Astrocyte of the spinal cord (primary cell): ENCODE measurements at places on chromosomes 6 and 20.

DNA sequence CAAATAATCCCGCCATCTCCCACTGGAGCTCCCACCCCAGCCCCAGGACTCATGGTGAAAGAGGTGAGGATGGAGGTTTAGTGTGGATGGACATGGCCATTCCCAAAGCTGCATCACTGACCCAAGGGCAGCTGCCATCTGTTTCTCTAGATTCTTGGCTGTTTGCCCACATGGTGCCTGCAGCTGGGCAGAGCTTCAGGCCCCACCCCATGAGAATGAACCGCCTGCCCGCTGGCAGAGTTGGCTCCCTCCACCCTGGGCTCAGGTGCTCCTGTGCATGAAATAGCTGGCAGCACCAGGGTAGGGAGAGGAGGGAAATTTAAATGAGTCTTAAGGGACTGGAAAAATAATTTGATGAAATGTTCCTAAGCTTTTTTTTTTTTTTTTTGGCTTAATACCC is 17.4 kb downstream of the SCML4 start:
- DNase-seq: no peak

DNA sequence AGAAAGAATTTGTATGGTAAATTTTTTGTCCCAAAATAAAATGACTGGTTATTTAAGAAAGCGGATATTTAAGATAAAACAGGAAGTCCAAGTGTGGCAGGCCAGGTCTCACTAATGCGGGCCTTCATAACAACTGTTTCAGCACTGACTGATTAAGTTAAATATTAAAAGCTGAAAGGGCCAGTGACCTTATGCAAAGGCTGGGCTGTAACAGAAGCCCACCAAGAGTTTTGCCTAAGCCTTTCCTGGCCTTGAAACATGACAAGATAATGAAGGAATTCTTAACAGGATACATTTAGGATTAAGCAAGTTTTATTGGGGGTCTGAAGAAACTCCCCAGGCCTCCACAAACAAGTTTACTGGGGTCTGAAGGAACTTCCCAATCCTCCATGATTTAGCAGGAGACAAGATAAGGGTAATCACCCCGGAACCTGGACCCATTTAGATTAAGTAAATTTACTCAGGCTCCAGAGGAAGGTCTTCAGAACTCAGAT is 36.3 kb downstream of the ZNF133 start:
- DNase-seq: no peak

DNA sequence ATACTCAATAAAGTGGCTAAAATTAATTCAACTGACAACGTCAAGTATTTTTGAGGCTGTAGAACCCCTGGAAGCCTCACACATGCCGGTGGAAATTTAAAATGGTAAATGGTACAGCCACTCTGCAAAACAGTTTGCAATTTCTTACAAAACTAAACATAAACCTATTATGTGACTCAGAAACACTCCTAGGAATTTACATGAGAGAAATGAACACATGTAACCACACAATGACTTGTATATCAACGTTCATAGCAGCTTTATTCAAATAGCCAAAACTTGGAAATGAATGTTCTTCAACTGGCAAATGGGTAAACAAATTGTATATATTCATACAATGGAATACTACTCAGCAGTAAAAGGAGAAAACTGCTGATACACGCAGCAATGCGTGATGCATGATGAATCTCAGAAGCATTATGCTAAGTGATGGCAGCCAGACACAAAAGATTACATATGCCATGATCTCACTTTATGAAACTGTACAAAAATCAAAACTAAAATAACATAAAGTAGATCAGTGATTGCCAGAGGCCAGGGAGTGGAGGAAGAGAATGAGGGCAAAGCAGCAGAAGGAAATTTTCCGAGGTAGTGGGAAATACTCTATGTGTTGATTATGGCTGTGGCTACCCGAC is 112.5 kb downstream of the FAM50B start:
- DNase-seq: peak; percentile 21

GRCh38 chr6:38524436-38525145 is 115.1 kb downstream of the BTBD9 start:
- no peak for DNase-seq

- DNase-seq: peak; percentile 69
Measured at GRCh38 chr6:132218059-132218696, 183.1 kb downstream of the MOXD1 start.

DNA sequence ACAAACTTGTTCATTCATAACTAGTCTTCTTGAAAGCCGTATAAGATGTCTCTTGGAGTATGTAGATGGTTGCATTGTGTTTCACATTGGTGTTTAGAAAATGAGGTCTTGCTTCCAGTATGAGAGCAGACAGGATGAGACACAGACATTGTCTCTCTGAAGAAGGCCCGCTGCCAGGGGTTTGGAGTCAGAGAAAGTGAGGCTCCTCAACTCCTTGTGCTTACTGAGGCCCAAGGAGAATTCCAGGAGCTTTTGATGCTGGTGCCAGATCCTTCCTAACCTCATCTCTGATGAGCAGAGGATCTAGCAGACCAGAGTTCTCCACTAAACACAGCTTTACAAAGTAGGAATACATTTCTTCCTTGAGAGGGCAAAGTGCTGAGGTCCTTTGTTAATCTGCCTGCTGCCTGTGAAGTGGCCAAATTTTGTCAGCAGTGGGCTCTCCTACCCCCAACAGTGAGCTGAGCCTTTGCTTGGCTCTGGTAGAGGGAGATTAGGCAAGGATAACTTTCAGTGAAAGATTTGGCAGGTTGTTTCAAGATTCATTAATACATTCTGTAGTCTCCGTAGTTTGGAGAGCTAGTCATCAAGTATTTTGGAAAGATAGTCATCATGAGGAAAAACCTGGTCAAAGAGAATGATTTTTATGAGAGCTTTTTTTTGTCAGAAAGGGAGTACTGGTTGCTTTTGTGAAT is 9.7 kb downstream of the MAPRE1 start:
- no peak for DNase-seq

- no peak for DNase-seq
Measured at GRCh38 chr6:150478656-150479545, 110.1 kb downstream of the IYD start.

GRCh38 chr20:61739086-61739831 is 326.4 kb downstream of the TAF4 start:
- DNase-seq: no peak

GRCh38 chr6:70874181-70874913 is 82.5 kb downstream of the B3GAT2 start:
- DNase-seq: no peak

DNA sequence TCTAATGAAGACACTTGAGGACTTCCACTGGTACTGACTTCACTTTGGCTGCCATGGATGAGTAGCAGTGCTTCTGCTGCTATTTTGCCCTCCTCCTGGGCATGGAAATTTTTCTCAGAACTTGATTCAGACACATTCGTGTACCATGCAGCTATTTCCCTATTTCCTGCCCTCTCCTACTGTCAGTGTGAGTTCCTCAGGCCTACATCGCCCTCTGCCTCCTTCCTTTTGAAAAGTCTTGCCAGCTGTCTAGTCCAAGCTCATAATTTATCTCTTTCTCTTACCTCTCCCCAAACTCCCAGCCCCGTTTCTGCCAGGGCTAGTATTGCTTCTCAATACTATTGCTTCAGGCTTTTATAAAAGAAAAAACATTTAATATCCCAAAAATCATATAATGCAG is 470.2 kb downstream of the ADGRB3 start:
- no peak for DNase-seq

DNA sequence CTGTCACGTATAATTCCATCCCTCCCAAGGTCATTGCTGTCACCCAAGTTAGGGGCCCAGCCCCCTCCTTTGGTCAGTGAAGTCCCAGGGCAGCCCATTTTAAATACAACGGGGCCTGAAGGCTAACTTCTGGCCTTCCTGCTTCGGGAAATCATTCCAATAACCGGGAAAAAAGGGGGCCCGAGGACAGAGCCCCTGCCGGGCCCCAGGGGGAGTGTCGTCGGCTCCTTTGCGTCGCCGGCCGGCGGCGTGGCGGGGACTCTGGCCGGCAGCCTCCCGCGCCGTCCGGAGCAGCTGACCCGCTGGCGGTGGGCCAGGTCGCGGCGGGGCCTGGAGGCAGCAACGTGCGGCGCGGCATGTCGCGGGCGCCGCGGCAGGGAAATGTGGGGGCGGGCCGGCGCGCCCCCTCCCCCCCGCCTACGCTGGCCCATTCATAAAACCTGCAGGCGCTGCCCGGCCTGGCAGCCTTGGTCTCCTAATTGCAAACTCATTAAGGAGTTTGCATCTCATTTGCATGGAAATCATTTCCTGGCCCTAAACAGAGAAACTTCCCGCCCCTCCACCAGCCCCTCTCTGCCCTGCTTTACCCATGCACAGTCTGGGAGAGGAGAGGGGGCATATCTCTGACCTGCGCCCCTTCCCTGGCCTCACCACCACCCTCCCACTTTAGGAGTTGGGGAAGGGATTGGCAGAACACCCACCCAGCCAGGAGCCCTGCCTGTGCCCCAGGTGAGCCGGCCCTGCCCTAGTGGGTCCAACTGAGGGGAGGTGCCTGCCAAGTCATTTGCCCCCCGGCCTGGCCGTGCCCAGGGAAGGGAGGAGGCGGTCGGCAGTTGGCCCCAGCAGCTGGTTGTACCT is 50.7 kb downstream of the MRPL14 start:
- DNase-seq: no peak

- DNase-seq: no peak
Measured at GRCh38 chr6:90502381-90502780, 84.5 kb downstream of the MAP3K7 start.

DNA sequence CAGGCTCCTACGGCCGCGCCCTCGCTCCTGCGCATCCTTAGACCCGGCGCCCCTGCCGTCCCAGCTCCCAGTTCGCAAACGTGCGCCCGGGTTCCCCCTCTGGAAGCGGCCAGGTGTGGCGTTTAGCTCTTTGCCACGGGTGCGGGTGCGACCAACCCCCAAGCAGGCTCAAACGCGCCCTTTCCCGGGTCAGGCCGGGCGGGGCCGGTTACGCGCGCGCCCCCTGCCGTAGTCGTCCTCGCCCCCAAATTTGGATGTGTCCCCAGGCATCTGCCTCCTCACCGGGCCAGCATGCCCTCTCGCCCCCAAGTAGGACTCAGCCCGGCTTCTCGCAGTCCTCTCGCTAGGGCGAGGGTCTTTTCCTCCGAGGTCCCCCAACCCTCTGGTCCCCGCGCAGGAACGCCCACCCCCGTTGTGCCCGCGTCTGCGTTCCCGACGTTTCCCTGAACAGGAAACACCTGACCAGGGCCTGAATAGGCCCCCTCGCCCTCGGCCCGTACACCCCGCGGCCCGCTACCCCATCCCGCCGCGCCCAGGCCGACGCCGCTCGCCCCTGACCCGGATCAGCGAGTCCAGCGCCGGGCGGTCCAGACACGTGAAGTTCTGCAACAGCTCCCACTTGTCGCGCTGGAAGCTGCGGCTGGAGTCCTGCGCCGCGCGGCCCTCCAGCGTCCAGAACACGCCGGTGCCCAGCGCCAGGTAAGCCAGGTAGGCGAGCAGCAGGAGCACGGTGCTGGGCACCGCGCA is 520 bp downstream of the KCNK17 start:
- no peak for DNase-seq

DNA sequence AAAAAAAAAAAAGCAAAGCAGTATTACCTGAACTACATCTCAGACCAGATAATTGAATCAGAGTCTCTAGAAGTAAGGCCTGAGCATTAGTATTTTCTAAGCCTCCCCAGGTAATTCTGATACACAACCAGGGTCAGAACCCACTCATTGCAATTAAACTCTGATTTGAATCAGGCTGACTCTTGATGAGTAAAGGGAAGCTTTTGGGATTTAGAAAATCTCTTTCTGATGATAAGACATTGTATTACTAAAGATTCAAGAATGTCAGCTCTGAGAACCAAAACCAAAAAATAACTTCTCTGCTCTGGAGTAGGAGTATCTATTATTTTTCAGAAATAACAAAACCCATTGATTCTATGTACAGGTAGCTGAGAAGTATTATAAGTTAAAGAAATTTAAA is 100.1 kb upstream of the COL21A1 start:
- peak; percentile 36 for DNase-seq

DNA sequence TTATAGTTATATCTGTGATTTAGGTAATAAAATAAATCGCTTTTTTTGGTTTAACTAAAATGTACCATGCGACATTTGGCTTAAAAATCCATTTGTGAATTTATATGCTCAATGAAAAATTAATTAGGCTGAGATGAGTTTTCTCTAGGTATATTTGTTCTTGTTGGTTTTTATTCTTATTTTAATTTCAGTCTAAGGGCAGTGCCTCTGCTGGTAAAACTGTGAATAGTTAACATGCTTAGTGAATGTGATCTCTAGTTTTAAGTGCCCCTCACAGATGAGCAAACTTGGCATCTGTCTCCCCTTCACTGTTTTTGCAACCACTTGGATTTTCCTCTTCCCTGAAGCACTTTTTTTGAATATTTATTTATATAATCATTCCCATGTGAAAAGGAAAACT is 822.7 kb downstream of the GRIK2 start:
- DNase-seq: no peak

GRCh38 chr6:150876598-150876997 is 11.1 kb downstream of the MTHFD1L start:
- DNase-seq: peak; percentile 65

DNA sequence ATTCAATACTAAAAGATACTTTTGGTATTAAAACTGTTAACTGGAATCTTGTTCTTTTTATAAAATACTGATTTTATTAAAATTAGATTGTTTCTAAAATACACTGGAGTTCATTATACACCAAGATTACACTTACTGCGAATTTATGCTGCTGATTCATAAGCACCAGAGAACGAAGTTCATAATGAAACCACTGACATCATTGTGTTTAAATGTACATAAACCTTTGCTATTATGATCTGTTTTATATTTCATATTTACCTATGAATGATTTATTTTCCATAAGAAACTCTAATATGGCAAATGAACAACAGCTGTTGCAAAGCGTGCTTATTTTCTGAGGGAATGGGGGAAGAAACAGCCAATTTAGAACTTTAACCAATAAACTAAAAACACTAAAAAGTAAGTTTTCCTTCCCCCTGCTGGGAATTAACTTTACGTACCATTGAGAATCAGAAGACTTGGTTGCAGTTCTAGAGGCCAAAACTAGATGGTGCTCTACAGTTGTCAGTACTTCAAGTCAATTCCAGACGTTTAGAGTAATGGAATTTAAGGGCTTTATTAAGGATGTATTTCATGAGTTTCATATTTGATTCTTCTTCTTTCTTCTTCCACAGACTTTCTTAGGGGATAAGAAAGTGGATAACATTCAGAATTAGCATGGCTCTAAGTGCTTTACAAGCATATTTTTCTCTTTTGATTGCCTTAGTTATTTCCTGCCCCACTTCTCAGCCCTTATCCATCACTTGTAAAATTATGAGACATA is 30.8 kb upstream of the COL19A1 start:
- peak; percentile 80 for DNase-seq

DNA sequence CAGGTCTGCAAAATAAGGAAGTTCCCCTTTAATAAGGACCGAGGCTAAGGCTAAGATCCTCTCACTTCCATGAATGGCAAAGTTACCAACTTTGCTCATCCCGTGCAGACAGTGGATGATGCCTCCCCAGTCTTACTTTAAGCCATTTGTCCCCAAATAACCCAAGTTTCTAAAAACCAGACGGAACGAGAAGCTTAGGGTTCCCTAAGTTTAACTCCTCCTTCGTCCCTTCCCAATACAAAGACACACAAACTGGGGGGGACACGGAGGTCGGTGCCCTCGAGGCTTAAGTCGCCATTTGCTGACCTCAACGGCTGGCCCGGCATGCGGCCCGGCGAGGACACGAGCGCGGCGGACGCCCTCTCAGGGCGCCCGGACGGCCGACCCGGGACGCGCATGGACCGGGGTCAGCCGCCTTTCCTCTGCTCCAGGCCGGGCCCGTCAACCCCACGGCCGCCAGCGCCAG is 527 bp downstream of the FBXO30 start:
- peak; percentile 64 for DNase-seq

- no peak for DNase-seq
Measured at GRCh38 chr6:119032428-119032827, 46.0 kb downstream of the FAM184A start.

- no peak for DNase-seq
Measured at GRCh38 chr20:62374331-62375152, 7.4 kb upstream of the LAMA5 start.

GRCh38 chr20:55143601-55144000 is 668.2 kb downstream of the DOK5 start:
- no peak for DNase-seq
